Right renal pelvis (tissue), 4 donors: ENCODE measurements at places on chromosomes 7 and 10.

GRCh38 chr7:17986851-17987250 is 40.8 kb downstream of the PRPS1L1 start:
- DNase-seq, result no peak

- no peak for DNase-seq
Observed at GRCh38 chr10:133204226-133205015, 25.6 kb upstream of the UTF1 start.

DNA sequence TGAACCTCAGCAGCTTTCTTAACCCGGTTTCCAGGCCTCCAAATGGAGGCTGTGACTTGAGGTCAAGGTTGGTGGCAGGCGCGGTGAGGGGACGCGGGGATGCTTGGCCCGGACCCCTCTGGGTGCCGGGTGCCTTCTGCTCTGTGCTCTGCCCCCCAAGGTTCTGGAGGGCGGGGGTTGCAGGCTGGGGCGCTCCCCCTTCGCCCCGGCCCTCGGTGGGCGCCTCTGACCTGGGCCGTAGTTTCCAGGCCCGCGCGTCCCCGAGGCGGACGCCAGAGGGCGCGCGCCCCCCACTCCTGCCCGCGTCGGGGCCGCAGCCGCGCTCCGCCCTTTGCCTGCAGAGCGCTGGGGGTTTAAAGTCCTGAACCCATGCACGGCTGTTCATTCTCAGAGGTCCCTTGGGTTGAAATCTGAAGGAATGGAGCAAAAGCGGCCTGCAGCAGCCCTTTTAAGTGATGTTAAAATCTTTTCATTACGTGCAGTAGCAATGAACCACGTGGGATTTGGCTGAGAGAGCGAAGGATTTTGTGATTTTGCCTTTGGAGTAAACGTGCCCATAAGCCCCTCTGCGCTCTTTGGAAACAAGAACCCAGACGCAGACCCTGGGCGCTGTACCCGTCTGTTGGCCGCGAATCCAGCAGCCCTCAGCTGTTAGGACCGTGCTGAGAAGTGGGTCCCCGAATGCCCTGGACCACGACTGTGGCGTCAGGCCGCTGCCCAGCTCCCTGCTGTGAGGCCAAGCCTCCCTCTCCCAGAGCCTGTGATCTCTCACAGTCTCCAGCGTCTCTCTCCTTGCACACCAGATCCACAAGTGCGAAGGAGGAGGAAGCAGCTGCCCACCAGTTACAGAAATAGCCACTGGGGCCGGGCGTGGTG is 135.0 kb downstream of the ACTR3B start:
- no peak for DNase-seq

DNA sequence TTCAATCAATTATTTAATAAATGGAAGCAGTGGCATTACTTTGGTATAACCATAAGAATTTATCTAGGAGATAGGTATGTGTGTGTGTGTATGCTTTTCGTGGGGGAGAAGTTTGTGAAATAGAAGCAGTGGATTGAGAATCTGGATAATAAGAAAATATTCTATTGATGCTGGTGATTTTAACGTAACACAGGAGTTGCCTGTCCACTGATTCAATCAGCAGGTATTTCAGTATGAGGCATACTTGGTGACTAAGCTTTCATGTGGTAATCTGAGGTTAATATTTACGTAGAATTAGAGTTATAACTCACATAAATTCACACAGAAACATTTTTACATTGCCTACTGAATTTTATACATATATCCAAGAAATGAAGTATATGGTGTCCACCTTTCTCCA is 568.0 kb downstream of the ZWINT start:
- no peak for DNase-seq

DNA sequence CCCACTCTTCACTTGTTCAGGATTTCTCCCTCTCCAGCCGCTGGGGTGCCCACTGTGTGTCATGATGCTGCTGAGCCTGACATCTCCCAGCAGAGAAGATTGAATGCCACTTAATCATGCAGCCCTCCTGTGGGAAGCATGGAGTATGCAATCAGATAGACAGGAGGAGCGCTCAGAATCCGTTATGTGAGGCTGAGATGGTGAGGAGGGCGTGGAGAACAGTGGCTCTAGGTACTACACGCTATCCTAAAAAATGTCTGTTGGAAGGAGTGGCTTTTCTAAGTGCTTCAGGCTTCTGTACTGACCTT is 334.3 kb downstream of the LRMDA start:
- DNase-seq, result no peak
